Heart right ventricle (tissue), 16 donors: ENCODE measurements at places on chromosomes 5 and 9. TPM values are rescaled to one million over a fixed set of nuclear protein-coding genes. Genes with fewer than 3 reads are reported as not detected.

DNA sequence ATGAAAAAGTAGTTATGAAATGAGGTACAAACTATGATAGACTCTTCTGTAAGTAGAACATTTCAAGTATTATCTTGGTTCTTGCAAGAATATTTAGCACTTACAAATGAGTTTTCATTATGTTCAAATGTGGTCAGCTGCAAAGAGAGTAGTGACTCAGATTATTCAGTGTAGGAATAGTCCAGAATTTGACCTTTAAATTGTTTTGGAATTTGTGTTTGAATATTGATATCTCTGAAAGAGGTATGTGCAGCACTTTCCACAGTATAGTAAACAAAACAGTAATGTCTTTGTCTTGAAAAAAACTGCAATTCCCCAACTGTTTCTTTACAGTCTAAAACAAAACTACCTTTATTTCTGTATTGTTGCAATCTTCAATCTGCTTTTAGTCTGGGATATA is 56.1 kb downstream of the WDR70 start:
- no peak overlapping the region for H3K27ac ChIP-seq
- H3K27me3 ChIP-seq, result no peaks in the 10 kb centered on the region
- H3K36me3 ChIP-seq, result no peaks in the 10 kb centered on the region
- H3K4me1 ChIP-seq, result no peaks in the 10 kb centered on the region

GRCh38 chr5:90982576-90982975 is 400.5 kb downstream of the ARRDC3 start:
- H3K4me1 ChIP-seq, result no peaks in the 10 kb centered on the region
- H3K27me3 ChIP-seq, result no peaks in the 10 kb centered on the region
- H3K4me3 ChIP-seq, result no peak overlapping the region
- no peak for DNase-seq
- H3K27ac ChIP-seq, result no peak overlapping the region

DNA sequence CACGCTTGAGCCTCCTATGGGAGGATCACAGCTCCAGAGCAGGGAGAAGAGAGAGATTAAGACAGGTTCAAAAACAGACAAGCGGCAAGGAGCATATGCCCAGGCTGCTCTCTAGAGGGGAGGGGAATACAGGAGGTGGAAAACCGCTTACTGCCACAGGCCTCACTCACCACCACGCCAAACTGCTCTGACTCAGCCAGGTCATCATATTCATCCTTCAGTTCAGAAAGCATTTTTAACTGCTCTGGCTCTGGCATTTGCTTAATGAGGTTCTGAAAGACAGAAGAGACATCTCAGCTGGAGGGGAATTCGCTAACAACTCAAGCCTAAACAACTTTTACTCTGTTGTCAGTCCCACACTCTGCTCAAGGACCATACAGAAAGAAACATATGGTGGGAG is 40.1 kb downstream of the PCDHGC5 start:
- peak overlapping the region; percentile 86 for H3K27ac ChIP-seq
- peak; percentile 58 for DNase-seq
- peaks cover 51% of the 10 kb centered on the region for H3K4me1 ChIP-seq

GRCh38 chr5:181233801-181234454 is 9.8 kb downstream of the RACK1 start:
- H3K4me1 ChIP-seq, result no peaks in the 10 kb centered on the region
- no peaks in the 10 kb centered on the region for H3K27me3 ChIP-seq
- DNase-seq, result no peak

GRCh38 chr9:86747711-86748110 is 199.6 kb downstream of the GAS1 start:
- peaks cover 7% of the 10 kb centered on the region for H3K4me1 ChIP-seq
- H3K27ac ChIP-seq, result no peak overlapping the region
- no peaks in the 10 kb centered on the region for H3K36me3 ChIP-seq
- DNase-seq, result no peak
- no peak overlapping the region for H3K4me3 ChIP-seq
- no peaks in the 10 kb centered on the region for H3K27me3 ChIP-seq

DNA sequence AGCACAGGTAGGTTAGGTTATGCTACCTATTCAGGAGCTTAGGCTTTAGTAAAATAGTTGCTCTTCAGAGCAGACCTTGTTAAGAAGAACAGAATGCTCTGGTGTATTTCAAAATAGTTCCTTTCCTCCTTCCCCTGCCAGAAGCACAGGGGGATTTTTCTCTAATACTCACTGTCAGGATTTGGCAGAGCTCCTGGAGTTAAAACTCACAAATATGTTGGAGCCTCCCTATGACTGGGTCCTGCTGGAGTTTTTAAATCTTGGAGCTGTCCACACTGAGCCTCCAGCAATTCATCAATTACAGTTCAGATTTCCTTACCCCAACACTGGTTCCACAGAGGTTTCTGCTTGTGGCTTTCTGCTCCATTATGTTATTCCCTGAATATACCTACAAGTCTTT is 1233.8 kb upstream of the WWC1 start:
- H3K27me3 ChIP-seq, result no peaks in the 10 kb centered on the region
- DNase-seq, result no peak
- H3K27ac ChIP-seq, result no peak overlapping the region
- H3K4me1 ChIP-seq, result no peaks in the 10 kb centered on the region

DNA sequence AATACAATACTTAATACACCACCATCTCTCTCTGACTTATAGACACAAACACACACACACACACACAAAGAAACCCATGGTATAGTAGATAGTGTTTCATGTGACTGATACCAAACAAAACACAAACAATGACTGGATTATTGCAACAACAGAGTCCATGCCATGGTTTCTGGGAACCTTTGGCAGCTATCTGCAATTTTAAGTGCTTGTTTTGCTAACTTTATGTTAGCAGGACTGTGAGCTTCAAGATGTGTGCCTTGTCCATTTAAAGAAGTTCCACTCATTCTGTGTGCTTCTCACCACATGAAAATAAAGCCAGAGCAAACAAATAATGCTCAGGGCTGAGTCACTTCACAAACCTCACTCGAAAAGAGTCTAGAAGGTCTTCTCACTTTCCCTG is 15.1 kb upstream of the LURAP1L start:
- H3K27me3 ChIP-seq, result no peaks in the 10 kb centered on the region
- no peaks in the 10 kb centered on the region for H3K4me1 ChIP-seq
- DNase-seq, result no peak

DNA sequence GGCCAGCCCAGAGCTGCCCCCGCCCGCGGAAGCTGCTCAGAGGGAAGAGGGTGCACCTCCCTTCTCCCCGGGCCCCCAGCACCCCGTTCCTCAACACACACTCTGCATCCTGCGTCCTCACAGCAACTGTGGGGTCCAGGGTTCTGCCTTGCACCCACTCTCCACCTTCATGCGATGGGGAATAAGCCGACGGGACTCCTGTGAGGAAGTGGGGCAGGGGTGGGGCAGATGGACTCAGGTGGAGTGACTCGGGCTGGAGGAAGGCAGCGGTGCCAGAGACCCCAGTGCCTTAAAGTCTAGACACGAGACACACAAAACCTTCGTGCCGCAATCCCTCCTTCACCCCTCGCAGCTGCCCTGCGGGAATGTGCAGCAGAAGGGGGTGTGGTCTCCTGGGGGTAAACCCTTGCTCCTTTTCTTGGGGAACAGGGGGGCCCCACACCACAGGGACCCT is 8.6 kb downstream of the BRD3 start:
- no peaks in the 10 kb centered on the region for H3K36me3 ChIP-seq
- no peak overlapping the region for H3K4me3 ChIP-seq
- no peaks in the 10 kb centered on the region for H3K27me3 ChIP-seq
- H3K4me1 ChIP-seq, result peaks cover 92% of the 10 kb centered on the region

GRCh38 chr9:74277532-74277931 is 219.6 kb upstream of the RORB start:
- H3K27ac ChIP-seq, result no peak overlapping the region
- H3K36me3 ChIP-seq, result no peaks in the 10 kb centered on the region
- no peak for DNase-seq
- no peak overlapping the region for H3K4me3 ChIP-seq

GRCh38 chr9:138115506-138115905 is 237.9 kb downstream of the CACNA1B start:
- H3K4me1 ChIP-seq, result no peaks in the 10 kb centered on the region
- H3K36me3 ChIP-seq, result no peaks in the 10 kb centered on the region
- H3K27ac ChIP-seq, result no peak overlapping the region
- DNase-seq, result no peak

DNA sequence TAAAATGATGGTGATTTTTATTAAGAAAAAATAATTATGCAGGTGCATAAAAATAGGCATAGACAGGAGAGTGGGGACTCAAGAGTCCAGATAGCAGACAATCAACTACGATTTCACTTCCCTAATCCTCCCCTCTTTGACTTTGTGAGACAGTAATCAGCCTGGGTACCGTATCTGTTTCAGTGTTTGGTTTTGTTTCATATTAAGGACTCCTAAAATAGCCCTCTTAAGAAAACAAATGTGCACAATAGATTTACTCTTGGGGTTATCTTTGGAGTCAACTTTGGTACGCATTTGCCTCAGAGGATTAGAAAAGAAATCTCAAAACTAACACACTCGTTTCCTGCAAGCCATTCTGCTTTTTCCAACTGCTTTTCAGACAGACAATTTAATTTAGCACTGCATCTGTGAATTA is 96.3 kb downstream of the ZNF608 start:
- peaks cover 37% of the 10 kb centered on the region for H3K4me1 ChIP-seq
- H3K27ac ChIP-seq, result peak overlapping the region; percentile 29
- no peak overlapping the region for H3K4me3 ChIP-seq
- DNase-seq, result no peak
- no peaks in the 10 kb centered on the region for H3K36me3 ChIP-seq
- H3K27me3 ChIP-seq, result no peaks in the 10 kb centered on the region

Gene BTNL8
- not detected for total RNA-seq

Gene TLR4
- 12.6 TPM for total RNA-seq

Gene FOXD4L5
- total RNA-seq, result not detected

Gene PCDHA9
- not detected for total RNA-seq

Gene SPATA31C1
- total RNA-seq, result not detected

Gene FOXE1
- not detected for total RNA-seq

Gene SNX24
- total RNA-seq, result 11.7 TPM
